HS-5 (cell line): ENCODE measurements at places on chromosomes 3 and 15.

GRCh38 chr3:139109271-139109670, 64.6 kb upstream of the PRR23C start:
- DNase-seq = no peak

DNA sequence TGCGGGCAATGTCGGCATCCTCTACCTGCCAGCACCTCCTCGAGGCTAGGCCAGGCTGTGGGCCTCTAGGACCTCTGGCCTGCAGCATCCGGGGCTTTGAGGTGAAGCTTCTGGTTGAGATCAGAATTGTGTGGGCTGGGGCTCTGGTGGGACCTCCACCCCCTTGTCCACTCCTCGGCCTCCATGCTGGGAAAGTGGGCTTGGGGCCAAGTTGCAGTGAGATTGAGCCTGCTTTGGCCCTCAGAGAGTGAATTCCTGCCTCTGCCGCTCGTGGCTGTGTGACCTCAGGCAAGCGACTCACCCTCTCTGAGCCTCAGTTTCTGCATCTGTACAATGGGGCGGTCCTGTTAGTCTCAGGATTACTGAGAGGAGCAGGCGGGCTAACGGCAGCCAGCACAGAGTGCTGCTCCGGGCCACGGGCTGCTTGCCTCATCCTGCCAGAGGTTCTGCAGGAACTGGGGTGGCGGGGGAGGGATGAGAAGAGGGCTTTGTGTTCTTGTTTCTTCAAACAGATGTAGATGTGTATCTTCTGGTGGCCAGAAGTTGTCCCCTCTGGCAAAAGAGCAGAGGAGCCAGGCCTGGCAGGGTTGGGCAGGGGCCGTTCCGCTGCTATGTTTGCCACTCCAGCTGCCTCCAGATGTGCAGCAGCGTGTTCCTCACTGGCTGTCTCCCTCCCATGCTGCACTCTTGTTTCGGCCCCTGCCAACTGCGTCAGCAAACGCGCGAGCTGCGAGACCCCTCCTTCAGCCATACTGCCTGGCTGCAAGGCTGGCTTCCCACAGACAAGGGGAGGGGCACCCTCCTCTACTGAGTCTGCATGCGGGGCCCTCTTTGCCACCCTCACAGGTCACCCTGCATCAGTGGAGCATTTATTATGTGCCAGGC, 33.7 kb downstream of the FBLN2 start:
- DNase-seq = no peak

DNA sequence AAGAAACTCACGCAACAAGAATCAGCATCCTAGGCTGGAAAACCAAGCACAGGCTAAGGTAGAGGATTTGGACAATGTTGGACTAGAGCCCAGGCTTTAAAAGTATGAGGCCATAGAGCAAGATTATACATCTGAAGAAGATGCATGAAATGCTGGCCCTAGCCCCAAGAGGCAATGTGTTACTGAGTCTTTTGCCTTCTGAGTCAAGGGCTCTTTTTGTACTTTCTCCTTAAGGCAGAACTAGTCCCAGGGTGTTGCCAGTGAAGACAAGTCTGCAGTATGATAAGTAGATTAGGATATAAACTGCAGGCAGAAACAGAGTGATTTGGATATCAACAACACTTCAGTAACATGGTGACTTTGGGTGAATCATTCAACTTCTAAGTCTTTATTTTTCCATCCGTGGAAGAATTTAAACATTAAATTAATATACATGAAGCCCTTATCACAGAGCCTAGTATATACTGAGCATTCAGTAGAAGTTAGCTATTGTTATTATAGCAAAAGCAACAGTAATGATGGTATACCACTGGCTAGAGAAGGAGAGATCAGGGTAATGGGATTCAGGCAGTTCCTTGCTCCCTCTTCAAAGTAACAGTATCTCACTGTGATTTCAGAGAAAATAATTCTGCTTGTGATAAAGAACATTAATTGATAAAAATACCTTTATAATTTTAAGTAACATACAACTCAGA, 99.9 kb upstream of the MLF1 start:
- no peak for DNase-seq

DNA sequence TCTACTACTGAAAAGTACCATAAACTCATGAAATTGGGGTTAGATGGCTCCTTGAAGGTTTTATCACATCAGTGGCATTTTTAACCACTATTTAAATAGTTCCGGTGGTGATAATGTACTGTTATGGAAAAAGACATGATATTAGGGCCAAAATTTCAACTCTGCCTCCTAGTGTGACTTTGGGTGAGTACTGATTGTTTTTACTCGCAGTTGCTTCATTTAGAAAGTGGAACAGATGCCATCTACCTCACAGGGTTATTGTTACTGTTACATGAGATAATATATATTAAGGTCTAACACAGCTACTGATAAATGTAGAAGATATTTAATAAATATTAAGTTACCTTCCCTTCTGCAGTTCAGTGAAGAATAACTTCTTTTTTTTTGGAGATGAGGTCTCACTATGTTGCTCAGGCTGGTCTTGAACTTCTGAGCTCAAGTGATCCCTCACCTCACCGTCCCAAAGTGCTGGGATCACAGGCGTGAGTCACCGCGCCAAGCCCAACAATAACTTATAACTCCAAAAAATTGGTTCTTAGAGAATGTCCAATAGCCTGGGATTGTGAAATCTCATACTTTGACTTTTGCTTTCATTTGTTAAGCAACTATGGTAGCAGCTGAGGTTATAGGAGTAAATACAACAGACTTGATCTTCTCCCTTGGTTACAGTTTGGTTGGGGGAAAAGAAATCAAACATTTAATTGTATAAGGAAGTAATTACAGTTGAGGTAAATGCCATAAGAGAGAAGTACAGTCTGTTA, 48.3 kb downstream of the MEF2A start:
- DNase-seq = no peak

DNA sequence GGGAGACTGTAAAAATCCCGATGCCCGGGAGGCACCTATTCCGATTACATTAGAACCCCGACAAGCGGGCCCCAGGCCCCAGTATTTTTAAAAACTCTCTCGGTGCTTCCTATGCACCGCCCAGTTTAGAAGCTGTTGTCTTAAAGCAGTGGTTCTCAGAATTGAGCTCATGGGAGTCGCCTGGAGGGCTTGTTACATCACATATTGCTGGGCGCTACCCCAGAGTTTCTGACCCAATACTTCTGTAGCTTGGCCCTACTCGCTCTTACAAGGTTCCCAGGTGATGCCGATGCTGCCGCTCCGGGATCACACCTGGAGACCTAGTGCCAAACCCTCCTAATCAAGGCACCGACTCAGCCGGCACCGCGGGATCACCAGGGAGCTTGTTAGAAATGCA, 35.2 kb downstream of the CPN2 start:
- DNase-seq = no peak

GRCh38 chr3:40232626-40233025, 76.9 kb upstream of the EIF1B start:
- DNase-seq = no peak

DNA sequence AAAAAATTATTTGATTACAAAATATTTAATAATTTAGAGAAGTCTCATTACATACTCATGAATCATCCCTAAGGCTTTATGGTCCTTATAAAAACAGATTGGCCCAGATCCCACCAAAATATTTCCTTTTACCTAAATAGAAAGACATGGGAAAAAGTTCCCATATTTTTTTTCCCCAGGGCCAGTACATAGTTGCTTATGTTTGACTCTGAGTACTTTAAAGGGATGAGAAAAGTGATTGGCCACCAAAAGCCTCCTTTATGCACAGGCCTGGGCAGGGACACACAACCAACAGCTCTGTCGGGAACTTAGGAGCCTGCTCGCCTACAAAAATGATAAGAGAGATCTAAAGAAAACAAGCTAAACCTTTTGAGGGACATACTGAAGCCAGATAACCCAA, 22.3 kb downstream of the KCNAB1 start:
- no peak for DNase-seq

- no peak for DNase-seq
These were observed 3.9 kb downstream of the ITIH3 start for GRCh38 chr3:52798376-52798977.

GRCh38 chr15:75138016-75138999, 63.4 kb upstream of the C15orf39 start:
- DNase-seq = no peak

GRCh38 chr3:15387735-15388134, 39.6 kb downstream of the METTL6 start:
- no peak for DNase-seq

- DNase-seq = no peak
These were observed 28.4 kb upstream of the RPL29 start for GRCh38 chr3:52023860-52024764.

GRCh38 chr15:100671858-100672543, 69.6 kb downstream of the ASB7 start:
- DNase-seq = no peak

GRCh38 chr3:4581920-4582611, 88.9 kb downstream of the ITPR1 start:
- no peak for DNase-seq
